ENCODE measurements at places on chromosomes 4 and X.

DNA sequence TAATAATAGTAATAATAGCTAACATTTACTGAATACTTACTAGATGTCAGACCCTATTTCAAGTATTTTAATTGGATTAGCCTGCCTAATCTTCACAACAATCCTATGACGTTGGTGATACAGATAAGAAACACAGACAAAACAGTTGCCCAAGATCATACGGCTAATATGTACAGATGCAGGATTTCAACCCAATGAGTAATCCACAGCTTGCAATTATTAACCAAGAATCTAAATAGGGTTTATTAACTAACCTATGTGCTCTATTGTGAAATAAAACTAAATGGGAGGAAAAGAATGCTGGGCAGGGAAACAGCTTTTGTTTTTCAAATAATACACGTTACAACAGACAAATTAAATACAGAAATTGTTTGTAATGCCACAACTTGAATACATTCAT lies 23.4 kb downstream of the FBXO8 start:
- no peak for DNase-seq

DNA sequence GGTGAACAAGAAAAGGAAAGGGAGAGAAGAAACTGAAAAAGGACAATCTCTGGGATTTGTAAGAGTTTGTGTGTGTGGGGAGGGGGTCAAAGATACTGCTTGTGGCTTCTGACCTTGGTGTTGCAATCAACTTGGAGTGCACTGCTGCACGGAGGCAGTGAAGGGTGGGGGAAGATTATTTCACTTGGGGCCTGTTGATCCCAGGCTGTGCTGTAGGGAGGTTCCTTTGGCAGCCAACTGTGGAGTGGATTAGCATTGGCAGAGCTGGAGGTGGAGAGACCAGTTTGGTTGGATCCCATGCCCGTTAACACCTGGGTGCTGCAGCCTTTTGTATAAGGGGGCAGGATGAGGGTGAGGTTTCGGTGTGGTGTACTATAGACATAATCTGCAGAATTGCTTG lies 38.2 kb downstream of the AFF1 start:
- DNase-seq, result no peak

DNA sequence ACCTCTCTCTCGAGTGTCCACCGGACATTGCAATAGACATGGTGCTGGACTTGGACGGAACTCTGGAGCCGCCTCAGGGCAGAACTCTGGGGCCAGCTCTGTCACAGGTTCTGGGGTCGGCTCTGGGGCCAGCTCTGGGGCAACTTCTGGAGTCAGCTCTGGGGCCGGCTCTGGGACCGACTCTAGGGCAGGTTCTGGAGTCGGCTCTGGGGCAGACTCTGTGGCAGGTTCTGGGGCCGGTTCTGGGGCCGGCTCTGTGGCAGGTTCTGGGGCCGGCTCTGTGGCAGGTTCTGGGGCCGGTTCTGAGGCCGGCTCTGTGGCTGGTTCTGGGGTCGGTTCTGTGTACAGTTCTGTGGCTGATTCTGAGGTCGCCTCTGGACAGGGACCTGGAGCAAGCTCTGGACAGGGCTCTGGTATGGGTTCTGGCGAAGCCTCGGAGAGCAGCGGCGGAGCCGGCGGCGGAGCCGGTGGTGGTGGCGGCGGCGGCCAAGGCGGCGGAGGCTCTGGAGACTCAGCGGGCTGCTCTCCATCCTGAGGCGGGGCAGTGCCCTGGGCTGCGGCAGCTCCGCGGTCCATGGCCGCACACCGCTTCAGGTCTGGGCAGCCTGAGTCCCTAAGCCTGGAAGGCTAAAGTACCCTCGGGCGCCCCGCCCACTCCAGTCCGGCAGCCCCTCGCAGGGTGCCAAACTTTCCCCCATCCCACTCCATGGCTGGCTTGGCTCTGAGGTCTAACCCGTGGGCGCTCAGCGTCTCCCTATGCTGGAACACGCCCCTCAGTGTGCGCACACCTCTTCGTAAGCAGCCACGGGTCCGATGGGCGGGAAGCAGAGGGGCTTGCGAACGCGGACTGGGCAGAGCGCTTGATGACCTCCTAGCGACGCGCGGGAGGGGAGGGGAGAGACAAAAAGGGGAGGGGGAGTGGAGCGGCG lies at the start of gene DGKK:
Gene DGKK, minus strand, starts transcription at position 723 of the 929 bp plus-strand sequence. Its CDS starts 147 bp downstream, at position 576.
- no peak for DNase-seq

GRCh38 chr4:6252051-6252450 lies 17.6 kb upstream of the WFS1 start:
- no peak for DNase-seq

- no peak for DNase-seq
Measured at GRCh38 chrX:53324803-53325202, 43.4 kb upstream of the IQSEC2 start.

- no peak for DNase-seq
Measured at GRCh38 chr4:134078230-134078914, 123.2 kb downstream of the PABPC4L start.

DNA sequence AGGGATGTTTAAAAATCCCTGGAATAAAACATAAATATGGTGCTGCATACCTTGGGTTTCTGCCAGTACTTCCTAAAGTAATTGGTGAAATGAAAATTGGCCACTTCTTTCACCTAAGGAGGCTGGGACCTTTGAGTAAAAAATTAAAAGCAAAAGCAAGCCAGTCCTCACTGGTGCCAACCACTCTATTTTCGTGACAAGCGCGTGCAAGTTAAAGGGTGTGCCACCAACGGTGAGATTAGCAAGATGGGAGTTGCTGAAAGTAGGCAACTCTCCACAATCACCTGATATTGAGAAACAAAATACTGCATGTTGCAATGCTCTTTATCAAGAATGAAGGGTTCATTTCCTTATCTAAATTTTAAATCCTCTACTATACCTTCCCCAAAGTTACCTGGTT lies 19.7 kb upstream of the RTL9 start:
- no peak for DNase-seq

DNA sequence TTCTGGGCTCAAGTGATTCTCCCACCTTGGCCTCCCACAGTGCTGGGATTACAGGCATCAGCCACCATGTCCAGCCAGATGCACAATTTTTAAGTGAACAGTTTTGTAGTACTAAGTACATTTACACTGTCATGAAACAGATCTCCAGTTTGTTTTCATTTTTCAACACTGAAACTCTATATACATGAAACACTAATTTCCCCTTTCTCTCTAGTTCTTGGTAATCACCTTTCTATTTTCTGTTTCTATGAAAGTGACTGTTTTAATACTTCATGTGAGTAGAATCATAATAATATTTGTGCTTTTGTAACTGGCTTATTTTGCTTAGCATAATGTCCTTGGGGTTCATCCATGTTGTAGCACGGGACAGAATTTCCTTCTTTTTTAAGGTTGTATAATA lies 237.4 kb downstream of the CAMK2D start:
- DNase-seq, result no peak

DNA sequence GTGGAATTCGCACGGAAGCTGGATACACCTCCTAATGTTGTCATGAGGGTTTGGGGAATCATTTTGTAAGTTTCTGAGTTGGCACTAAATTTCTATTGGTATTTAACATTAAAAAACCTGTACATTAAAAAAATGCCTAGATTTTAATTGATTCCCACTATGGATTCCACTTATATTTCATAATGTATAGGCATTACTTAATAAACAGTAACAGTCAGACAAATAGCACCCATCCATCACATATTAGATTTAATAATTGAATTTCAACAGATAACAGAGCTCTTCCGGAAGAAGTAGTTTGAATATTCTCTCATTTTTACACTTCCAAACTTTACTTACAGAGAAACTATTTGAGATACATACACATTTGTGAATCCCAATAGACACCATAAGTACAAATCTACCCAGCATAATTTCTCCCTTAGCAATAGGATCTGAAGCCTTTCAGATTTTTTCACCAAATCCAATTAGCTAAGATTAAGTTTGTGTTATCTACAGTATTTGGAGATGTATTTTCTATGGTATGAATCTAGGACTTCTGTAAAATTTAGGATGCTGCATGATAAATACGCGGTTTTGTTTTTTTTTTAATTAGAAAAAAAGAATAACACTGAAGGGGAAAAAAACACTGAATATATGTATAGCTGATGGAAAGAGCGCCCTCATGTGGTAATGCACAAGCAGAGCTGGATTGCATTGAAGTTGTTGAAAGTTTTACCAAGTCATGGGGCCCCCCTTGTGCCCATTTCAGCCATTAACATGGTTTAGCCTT lies 12.2 kb upstream of the ODAM start:
- DNase-seq, result no peak

GRCh38 chrX:149280011-149280410 lies 225.1 kb downstream of the IDS start:
- no peak for DNase-seq

DNA sequence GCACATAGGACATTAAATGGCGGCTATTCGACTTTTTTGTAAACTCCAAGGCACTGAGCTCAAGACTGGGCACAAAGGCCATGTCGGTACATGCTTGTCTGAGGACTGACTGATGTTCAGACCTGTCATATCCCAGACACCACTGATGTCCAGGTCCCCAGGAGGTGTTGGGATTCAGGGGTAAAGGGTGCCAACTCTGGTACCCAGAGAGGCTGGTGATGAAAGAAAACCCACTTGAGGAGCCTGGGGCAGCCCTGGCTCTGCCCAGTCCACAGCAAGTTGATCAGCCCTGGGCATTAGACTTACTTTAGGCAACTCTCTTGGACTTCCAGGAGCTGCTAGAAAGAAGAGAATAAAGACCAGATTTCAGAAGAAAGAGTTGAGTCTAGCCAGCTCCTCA lies 18.7 kb downstream of the SASH3 start:
- no peak for DNase-seq

DNA sequence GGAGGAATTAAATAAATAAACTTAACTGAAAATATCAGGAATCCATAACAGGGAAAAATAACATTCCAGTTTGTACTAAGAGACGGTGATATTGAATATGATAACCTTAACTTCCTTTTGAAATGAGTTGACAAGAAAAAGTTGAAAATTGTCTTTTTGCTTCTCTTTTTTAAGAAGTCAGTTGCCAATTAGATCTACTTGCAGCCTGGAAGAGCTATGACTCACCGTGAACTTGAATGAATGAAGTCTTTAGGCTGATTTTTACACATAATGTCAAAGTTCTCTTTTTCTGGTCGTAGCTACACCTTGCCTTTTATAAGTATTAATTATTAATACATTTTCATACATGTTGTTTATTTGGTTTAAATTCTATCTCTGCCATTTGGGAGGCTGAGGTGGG lies 94.4 kb upstream of the HPGD start:
- no peak for DNase-seq

GRCh38 chr4:48484494-48485168 lies 1.5 kb downstream of the SLC10A4 start:
- DNase-seq, result no peak

DNA sequence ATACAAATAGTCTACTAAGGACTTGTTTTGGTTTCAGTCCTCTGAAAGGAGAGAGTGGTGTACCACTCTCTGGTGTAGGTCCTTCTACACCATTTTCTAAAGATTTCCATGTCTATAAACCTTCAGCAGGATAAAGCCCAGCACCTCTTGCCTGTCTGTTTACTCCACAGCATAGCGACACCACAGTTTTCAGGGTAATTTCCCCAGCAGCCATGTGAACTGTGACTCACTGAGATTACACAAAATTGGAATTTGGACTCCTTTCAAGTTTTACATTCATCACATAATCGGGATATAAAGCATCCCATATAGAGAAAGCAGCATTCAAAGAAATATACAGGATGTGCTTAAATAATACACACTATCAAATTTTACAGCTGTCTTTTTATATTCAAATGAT lies 229.6 kb downstream of the PRDM5 start:
- no peak for DNase-seq

- no peak for DNase-seq
Measured at GRCh38 chr4:12036450-12036849, 607.8 kb upstream of the HS3ST1 start.

GRCh38 chrX:123851079-123851478 lies 8.8 kb upstream of the XIAP start:
- DNase-seq, result no peak

GRCh38 chrX:119686087-119686691 lies 6.8 kb downstream of the SEPTIN6 start:
- DNase-seq, result peak; percentile 48

DNA sequence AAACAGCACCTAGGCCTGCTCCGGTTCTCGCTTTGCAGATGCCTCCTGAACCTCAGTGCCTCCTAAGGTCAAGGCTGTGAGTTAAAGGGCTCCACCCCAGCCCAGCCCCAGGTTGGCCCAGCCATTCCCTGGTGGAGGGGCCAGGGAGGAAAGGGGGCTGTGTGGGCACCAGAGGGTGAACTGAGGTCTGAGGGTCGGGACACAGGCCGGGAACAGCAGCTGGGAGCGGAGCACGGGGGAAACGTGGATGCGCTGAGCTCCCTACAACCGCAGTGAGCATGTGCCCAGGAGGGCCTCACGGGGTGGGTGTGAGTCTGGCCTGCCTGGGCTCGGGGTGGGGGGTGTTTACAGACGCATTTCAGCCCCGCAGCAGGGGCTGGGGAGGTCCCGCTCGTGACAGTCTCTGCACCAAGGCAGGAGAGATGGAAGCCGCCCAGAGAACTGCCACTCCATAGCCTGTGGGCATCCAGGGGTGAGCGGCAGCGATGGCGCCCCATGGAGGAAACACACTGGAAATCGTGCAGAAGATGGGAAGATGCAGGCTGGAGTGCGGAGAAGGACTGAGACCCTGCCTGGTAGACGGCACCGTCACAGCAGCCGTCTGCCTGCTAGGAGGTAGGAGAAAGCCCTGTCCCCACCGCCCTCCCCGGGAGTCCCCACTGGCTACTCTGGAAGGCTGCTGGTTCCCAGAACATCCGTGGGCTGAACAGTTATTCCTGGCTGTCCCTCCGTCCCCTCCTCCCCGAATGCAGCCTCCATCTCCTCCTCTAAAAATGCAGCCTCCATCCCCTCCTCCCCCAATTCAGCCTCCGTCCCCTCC lies 9.9 kb upstream of the SLC25A6 start:
- DNase-seq, result no peak

GRCh38 chr4:99965674-99966350 lies 15.7 kb upstream of the H2AZ1 start:
- peak; percentile 42 for DNase-seq

- DNase-seq, result peak; percentile 43
Measured at GRCh38 chrX:53288189-53288588, 6.8 kb upstream of the IQSEC2 start.

GRCh38 chr4:169626331-169627282 lies 6.2 kb downstream of the CLCN3 start:
- no peak for DNase-seq

DNA sequence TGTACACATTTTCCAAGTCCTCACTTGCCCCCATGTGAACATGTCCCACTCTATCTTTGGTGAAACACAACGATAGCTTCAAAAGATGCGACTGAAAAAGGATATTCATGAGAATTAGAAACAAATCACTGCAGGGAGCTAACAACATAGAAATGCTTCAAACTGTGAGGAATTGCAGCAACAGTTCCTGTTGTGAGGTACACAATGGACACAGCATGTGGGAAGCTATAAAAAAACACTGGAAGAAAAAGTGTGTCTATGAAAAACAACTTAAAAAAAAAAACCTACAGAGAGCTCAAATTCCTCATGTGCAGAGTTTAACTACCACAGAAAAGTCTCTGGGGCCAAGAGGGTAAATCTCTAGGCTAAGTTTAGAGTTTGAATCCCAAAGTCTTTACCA lies 51.6 kb upstream of the BLTP1 start:
- no peak for DNase-seq

All from CD4-positive, alpha-beta T cell treated with Interleukin-4 for 1 hour (primary cell).